ENCODE measurements at places on chromosomes 16 and 17. TPM values are rescaled to one million over a fixed set of nuclear protein-coding genes. Genes with fewer than 3 reads are reported as not detected.

DNA sequence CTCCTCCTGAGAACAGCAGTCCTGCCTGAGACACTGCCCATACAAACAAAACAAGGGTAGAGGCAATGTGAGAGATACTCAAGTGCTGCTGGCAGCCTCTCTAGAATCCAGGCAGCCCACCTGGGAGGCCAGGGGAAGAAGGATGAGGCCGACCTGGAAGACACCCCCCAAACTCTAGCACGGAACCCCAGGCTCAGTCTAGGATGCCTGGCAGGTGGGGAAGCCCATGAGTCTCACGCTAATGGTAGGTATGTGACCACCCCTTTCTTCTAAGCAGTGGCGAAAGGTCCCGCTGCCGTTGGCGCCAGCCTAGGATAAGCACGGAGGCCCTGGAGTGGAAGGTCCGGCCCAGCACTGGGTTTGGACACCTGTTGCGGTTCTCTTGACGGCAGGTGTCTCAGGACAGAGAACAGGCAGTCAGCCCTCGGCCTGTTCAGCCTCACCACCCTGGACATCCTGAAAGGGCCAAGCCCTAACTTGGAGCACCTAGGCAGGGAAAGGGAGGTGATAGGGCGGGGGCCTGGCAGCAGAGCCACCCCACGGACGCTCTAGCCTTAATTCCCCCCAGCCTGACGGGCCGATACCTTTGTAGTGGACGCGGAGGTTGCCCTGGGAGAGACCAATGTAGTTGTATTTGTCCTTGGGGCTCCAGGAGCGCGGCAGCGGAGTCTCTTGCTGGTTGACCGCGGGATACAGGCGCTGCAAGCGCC is 487 bp downstream of the RANBP10 start:
- no peak for DNase-seq

GRCh38 chr16:67914758-67915495 is 16.7 kb downstream of the CTRL start:
- DNase-seq, result no peak

DNA sequence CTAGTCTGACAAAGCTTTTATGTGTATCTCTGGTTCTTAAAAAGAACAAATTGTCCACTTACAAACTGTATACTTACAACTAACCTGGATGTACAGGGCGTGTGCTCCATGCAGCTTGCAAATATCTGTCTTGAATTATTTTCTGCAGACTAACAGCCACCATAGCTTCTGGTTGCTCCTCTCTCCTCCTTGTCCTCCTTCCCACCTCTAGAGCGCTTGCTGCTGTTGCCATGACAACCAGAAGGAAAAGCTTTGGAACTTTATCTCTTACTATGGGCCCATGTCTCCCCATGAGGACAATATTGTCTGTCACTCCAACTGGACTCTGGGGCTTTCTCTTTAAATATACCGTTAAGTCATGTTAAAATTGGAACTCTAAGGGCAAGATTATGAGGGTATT is 71.5 kb upstream of the DHX40 start:
- DNase-seq, result no peak

DNA sequence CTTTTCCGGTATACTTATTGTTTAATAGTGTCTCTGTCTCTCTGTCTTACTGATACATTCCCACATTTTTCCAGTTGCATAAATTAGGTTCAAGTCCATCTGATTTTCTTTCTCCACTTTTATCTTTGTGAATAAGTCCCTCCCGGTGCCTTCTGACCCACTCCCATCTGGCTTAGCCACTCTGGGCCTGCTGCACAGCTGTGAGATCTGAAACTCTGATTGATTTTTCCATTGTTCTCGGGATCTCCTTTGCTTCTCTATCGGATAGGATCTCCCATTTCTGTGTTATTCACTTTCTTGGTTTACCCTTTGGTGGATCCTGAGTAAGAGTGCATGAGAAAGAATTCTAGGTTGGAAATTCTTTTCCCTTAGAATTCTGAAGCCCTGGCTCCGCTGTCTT is 8.6 kb downstream of the UTP4 start:
- DNase-seq, result no peak

DNA sequence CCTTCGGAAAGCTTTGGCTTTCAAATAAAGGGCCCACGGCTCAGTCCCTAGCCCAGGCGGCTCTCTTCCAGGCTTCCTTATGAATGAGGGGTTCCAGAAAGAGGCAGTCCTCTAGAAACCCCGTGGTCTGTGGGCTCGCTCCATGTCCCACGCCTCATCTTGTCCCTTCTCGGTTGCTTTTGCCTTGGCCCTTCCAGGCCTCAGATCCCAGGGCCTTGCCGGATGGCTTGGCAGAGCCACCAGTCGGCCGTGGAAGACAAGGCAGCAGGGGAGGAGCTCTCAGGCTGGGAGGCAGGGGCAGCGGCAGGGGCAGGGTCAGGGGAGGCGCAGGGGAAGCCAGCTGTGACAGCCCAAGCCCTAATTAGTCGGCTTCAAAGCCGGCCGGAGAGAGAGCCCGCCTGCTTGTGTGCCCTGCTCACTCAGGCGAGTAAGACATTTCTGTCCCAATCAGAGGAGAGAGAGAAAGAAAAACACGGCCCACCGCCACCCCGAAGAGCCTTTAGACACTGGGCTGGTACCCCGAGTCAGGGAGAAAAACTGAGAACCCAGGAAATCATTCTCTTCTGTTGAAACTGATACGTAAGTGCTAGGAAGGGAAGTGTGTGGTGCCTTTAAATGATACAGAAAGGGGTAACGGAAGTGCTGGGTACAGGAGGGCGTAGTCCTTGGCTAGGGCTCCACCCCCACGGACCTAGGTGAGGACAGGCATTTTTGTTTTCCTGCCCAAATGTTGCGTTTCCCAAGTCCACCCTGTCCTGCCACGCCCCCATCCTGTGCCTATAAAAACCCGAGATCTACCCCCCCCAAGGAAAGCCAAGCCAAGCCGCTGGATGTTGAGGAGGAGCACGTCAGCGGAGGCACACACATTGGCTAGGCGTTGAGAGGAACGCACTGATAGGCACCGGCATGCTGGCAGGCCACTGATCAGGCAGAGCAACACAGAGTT is 27.8 kb upstream of the MEIOC start:
- no peak for DNase-seq

GRCh38 chr17:42697108-42697811 is 14.9 kb downstream of the CNTNAP1 start:
- no peak for DNase-seq

- DNase-seq, result peak; percentile 65
Observed at GRCh38 chr16:89574681-89575246, 794 bp upstream of the CPNE7 start.

- DNase-seq, result no peak
Observed at GRCh38 chr17:3622977-3623594, 13.0 kb downstream of the SHPK start.

- no peak for DNase-seq
Observed at GRCh38 chr17:55776271-55776670, 25.4 kb downstream of the PCTP start.

- no peak for DNase-seq
Observed at GRCh38 chr16:85908444-85908843, 9.5 kb downstream of the IRF8 start.

DNA sequence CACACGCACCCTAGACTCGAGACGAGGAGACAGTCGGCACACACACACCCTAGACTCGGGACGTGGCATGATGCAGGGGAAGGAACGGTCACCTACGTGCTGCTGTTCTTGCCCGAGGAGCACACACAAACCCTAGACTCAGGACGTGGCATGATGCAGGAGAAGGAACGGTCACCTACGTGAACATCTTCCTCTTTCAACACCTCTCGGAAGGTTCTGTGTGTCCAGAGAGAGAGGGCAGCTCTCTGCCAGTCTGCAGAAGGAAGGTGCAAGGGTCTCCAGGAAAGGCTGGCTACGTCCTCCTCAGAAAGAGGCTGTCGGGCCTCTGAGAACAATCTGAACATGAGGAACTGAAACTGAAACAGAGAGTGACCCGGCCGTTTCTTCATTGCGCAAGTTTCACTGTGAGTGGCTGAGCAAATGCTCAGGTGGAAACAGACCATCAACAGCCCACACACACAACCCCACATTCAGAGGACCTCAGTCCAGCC is 43.4 kb downstream of the ZNF276 start:
- DNase-seq, result no peak

GRCh38 chr16:14028202-14028601 is 42.9 kb upstream of the MRTFB start:
- no peak for DNase-seq

GRCh38 chr17:64449545-64449944 is 630 bp downstream of the MILR1 start:
- no peak for DNase-seq

GRCh38 chr17:74271281-74271680 is 2.8 kb upstream of the DNAI2 start:
- no peak for DNase-seq

GRCh38 chr17:34499576-34499975 is 79.8 kb upstream of the TMEM132E start:
- peak; percentile 34 for DNase-seq

GRCh38 chr16:79950932-79951719 is 350.6 kb upstream of the MAF start:
- no peak for DNase-seq

DNA sequence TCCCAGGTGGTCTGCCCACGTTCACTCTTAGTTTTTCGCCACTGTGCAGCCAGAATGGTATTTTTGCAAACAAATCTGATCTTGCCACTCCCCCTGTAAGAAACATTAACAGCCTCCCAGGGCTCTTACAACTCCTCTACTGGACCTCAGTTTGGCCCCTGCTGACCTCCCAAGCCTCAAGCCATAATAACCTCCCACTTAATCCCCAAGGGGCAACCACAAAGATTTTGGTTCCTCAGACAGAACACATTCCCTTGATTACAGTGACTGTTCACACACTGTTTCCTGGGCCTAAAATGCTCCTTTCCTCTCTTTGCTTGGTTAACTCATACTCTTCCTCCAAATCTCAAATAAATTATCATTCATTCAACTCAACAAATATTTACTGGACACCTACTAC is 21.5 kb upstream of the CD300E start:
- no peak for DNase-seq

DNA sequence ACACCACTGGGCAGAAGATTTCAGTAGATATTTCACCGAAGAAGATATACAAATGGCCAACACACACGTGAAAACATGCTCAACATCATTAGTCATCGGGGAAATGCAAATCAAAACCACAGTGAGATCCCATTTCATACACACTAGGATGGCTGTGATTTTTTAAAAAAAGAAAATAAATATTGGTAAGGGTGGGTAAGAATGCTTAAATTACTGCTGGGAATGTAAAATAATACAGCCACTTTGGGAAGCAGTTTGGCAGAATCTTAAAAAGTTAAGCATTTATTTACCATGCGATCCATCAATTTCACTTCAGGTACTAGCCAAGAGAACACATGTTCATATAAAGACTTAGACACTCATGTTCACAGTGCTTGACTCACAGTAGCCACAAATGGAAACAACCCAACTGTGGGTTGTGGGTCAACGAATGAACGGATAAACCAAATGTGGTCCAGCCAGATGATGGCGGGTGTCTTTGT is 6.5 kb upstream of the C16orf74 start:
- DNase-seq, result peak; percentile 24

DNA sequence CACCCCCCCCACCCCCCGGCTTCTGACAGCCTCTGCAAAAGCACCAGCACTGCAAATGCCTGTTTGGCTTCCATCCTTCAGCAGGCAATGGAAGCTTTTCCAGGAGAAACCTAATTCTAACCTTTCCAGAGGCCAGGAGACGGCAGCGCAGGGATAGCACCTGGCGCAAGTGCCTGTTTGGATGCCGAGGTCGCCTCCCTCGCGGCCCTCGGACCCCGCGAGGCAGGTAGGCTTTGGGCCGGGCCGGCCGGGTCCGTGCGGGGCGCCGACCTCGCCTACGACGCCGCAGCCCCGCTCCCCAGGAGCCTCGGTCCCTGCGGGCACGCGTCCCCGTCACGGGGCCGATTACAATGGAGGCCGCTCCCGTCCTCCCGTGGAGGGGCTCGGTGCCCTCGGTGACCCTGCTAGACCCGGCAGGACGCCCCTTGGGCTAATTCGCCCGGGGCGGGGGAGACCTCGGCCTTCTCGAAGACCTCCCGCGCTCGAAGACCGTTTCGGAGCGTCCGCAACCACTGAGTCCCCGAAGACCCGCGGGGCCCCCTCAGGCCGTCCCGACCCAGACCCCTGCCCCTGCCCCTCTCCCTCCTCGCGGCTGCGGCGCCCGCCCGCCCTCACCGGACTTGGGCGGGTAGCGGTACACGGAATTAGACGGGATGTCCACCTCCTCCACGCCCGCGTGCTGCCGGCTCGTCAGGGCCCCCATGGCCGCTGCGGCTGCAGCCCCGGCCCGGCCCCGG is 587 bp downstream of the RNF157 start:
- DNase-seq, result no peak

DNA sequence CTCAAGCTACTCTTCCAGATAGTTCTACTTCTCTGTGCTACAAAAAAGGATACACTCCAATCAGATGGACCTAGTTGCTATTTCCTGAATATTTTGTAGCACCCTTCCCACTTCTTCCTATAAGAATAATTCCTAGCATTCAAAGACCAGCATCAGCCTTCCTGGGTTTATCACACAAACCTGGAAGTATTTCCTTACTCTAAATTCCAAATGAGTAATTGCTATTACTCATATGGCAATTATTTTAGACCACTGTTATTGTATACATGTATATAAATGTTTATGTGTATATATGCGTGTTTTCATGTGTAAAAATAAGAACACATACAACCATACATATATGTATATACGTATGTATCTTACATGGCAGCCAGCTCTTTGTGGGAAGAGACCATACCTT is 130.6 kb downstream of the MYO1D start:
- no peak for DNase-seq

- DNase-seq, result peak; percentile 74
Observed at GRCh38 chr17:41811549-41812380, at the start of gene P3H4. P3H4 (minus strand) TSS chr17:41811949; CDS start chr17:41811915, 34 bp downstream.

DNA sequence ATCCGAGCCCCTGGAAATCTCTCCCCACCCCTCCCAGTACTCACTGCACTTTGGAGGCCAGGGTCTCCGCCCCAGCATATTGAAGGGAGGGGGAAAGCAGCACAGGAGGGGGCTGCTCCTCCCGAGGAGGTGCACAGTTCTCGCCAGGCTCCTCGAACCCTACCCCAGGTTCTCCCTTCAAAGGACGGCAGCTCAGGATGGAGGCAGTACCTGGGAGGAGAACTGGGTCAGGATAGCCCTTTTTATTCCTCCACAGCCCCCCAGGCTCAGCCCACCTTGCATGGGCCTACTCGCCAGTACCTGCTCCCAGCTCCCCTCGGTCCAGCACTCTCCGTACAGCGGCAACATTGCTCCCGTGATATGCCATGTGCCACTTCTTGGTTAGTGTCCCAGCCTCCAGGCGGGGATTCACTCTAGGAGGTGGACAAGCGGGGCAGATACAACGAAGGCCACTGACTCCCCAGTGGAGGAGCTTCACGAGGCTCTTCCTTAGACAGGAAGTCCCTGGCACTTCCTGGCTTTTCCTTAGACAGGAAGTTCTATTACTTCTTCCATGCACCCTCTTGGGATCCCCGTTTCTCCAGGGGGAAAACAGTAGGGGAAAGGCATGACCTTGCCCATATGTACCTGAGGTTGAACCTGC is 2.1 kb upstream of the GPS2 start:
- no peak for DNase-seq

GRCh38 chr17:36183001-36183971 is 6.8 kb upstream of the TBC1D3B start:
- DNase-seq, result peak; percentile 68

CCDC200 gene
- total RNA-seq, result not detected

MFAP4 gene
- total RNA-seq, result 20.2 TPM

RAC3 gene
- 6.2 TPM for total RNA-seq

PRDM7 gene
- not detected for total RNA-seq

SRCIN1 gene
- total RNA-seq, result not detected

GRIN2A gene
- 3.4 TPM for total RNA-seq

SLC2A4 gene
- 0.18 TPM for total RNA-seq

STH gene
- total RNA-seq, result not detected

TEKT1 gene
- total RNA-seq, result not detected

DBF4B gene
- total RNA-seq, result 4.9 TPM

CDH16 gene
- not detected for total RNA-seq

TOM1L1 gene
- total RNA-seq, result 3.8 TPM

ABHD15 gene
- total RNA-seq, result 15.3 TPM

Data from fibroblast of the aortic adventitia (primary cell).